ENCODE measurements at places on chromosomes 5 and 9.

GRCh38 chr5:146699138-146699537 is 179.4 kb downstream of the PPP2R2B start:
- DNase-seq, result no peak

GRCh38 chr5:151408591-151409230 is 38.7 kb upstream of the SLC36A1 start:
- DNase-seq, result no peak

GRCh38 chr5:134247428-134248224 is 21.8 kb upstream of the PPP2CA start:
- no peak for DNase-seq

DNA sequence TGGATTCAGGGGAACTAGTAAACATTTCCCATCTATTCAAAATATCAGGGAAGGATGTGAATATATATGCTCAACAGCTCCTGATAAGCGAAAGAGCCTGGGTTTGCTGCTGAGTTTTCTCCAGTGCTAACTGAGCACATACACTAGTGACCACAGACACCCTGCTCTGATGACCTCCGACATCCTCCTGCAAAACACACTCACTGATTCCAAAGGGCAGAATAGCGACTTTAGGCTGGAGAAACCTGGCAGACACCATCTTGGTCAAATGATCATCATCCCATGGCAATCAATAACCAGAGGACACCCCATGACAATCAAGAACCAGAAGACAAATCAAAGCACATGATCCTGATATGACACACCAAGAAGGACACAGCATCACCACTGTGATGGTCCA is 9.2 kb upstream of the GADD45G start:
- no peak for DNase-seq

DNA sequence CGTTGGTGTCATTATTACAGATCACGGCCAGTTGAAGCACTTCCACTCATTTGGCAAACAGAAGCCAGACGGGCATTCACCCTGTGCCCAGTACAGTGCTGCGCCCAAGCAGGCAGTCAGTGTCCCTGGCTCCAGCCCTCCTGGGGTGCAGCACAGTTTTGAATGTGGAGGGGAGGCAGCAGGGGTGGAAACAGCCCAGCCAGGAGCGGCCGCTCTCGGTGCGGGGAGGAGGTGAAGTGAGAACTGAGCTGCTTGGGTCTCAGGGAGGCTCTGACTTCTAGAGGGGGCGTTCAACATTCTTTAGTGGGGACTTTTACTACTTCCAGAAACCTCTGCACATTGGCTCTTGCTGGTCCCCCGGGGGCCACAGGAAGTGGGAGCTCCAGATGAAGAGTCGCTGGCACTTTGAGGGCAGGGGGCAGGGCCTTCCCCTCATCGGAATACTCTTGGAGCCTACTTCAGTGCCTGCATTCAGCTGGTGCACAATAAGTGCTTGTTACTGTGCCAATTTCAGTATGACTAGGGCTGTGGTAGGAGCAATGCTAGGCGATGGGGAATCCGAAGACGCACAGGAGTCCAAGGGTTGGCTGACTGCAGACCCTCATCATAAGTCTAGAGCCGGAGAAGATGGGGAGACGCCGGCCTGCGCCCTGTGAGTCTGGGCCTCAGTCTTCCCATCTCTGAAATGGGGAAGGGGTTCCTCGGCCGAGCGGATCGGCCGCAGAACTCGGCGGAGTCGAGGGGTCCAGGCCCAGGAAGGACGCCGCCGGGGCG is 492 bp upstream of the NEK6 start:
- no peak for DNase-seq

Data from activated naive CD4-positive, alpha-beta T cell (primary cell).